Mesothelial cell of epicardium (in vitro differentiated cells): ENCODE measurements at places on chromosomes 5 and 9. TPM values are rescaled to one million over a fixed set of nuclear protein-coding genes. Genes with fewer than 3 reads are reported as not detected.

- DNase-seq = no peak
Measured at GRCh38 chr5:55176176-55176818, 3.3 kb upstream of the CDC20B start.

- DNase-seq = no peak
Measured at GRCh38 chr5:59208474-59208873, 625.6 kb downstream of the RAB3C start.

DNA sequence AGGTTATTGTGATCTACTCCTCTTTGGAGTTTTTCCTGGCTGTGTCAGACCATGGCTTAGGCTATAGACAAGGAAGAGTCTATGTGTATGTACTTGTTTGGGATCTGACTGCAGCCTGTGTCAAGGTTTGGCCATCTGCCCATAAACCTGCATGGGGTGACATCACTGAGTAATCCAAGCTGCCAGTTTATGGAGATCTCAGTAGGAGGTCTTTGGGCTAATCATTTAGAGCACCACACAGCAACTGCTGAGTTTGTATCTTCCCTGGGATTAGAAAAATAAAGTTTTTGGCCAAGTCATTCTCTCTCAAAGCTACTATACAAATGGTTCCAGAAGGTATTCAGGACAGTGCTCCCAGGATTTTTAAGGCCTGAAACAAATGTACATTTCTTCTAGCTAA, 65.5 kb upstream of the HSPB3 start:
- DNase-seq = no peak

GRCh38 chr9:31520301-31521085, 864.0 kb upstream of the ACO1 start:
- no peak for DNase-seq

DNA sequence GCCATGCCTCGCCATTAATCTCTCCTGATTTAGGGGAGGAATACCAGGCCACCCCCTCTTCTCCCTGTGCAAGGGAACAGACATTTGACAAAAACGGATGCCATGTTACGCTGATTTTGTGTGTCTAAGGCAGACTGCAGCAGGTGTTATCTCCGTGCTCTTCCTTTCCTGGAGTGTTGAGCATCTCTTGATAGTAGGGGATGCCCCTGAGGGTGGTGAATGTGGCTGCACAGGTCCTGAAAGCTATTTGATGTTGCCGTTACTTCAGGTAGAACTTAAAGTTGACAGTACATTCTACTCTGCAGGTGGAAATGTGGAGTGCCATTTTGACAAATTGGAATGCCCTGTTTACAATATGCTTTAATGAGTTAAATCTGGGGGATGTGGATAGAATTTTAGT, 21.5 kb downstream of the TENT4A start:
- no peak for DNase-seq

DNA sequence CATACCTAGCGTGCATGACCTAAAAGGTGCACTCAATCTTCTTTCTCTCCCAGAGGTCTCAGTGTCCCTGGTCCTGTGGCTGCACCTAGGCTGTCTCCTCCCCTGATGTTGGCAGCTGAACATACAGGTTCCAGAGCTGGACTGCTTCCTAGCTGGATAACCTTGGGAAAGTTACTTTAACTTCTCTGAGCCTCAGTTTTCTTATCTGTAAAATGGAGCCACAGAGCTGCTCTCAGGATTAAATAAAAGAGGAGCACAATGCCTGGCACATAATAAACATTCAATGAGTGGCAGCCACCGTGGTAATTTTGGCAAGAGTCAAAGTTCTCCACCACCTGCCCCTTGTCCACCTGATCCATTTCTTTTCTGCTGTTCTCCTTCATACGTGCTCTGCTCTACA, 14.0 kb downstream of the MORN5 start:
- no peak for DNase-seq

DNA sequence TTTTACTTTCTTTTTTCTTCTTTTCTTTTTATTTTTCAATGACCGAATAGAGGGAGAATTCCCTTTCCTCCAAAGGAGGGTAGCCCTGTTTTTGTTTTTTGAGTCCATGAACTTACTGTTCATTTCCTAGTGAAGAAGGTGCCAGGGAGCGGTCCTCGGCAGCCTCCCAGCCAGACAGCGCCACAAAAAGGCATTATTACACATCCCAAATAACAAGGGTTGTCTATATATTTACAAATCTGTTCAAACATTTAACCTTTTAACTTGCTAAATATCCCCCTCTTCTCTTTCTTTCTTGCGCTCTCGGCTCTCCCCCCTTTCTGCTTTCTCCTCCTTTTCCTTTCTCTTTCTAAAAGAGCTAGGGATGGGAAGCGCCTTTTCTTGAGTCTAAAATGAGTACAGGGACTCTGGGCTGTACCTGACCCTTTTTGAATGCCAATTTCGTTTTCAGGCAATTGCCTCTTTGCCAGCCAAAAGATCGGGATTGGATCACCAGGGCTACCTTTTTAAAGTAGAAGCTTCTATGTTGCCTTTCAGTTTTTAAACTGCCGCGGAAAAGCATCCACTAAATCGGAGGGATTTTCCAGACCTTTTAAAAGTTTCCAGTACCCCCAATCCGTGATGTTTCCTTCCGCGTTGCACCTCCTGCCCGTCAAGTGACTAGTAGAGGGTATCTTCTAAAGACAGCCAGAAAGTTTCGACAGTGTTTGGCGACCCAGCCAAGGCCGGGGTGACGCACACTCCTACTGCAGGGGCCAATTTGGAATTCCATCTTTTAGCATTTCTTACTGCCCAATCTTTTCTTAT, 125.6 kb downstream of the TMEM161B start:
- no peak for DNase-seq

DNA sequence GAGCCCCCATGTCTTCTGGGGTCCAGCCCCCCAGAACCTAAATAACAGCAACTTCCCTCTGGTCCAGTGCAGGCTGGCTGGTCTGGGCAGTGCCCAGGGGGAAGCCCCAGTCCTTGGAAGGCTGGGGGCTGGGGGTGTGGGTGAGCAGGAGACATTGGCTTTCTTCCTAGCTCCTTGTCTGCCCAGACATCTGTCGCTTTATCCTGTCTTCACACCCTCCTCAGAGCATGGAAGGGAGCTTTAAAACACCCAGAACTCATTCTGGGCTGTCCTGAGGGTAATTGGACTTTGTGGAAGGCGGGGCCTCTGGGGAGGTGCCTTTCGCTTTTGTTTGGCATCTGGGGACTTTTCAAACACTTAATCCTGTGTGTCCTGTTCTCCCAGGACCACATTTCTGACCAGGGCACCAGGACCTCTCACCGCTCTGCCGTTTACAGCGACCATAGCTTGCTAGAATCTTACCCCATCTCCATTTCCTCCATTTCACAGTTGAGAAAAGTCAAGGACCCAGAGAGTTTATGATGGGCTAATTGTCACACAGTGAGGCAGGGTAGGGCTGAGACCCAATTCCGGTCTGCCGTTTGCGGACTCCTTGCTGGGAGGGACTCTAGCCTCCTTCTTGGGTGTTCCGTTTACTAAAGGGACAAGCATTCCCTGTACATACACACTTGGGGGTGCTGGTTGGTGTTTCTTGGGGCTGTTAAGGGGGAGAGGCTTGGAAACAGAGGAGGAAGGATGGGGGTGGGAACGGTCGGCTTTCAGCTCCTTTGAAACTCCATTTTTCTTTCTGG, 1.1 kb downstream of the GSN start:
- no peak for DNase-seq

DHX29 gene
- 22.4 to 25.1 TPM (median 23.7 TPM) in 3 replicates for total RNA-seq

ST8SIA4 gene
- 6.6 to 9.7 TPM (median 9.6 TPM) in 3 replicates for total RNA-seq
